Spinal cord (tissue), 10 donors: ENCODE measurements at places on chromosomes 3 and 15. TPM values are rescaled to one million over a fixed set of nuclear protein-coding genes. Genes with fewer than 3 reads are reported as not detected.

The NIPA2 gene
- polyA plus RNA-seq = 58.2 TPM

The CLDN16 gene
- 0.41 TPM for polyA plus RNA-seq

The GOLGA8Q gene
- 3.7 TPM for polyA plus RNA-seq

The OR5K2 gene
- polyA plus RNA-seq = not detected

DNA sequence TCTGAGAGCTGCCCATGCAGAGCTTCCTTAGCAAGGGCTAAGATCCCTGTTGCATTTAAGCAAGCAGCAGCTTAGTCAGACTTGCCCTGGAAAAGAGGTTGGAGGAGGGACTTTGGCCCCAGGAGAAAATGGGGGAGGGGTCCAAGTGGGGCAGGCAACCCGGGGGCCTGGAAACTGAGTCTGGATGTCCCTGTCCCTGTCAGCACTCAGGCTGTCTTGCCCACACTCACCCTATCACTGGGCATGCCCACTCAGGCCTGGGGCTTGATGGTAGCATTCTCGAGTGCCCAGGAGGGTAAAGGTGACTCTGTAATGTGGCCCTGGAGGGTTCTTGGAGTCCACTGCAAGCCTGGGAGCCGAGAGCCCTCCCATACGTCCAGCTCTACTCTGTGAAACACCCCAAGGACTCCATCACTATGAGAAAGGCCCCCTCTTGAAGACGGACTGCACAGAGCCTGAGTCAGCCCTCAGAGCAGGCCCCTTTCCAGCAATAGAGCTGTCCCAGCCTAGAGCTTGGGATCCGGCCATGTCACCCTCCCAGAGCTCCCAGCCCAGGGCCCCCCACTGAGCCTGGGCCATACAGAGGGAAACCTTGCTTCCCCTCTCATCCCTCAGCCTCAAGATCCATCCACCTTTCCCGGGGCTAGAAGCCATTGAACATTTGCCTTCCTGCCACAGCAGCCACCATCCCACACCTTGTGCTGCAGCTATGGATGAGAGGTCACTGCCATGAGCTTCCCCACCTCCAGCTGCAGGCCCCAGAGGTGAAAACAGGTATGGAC is 13.4 kb downstream of the MYL3 start:
- DNase-seq = no peak

DNA sequence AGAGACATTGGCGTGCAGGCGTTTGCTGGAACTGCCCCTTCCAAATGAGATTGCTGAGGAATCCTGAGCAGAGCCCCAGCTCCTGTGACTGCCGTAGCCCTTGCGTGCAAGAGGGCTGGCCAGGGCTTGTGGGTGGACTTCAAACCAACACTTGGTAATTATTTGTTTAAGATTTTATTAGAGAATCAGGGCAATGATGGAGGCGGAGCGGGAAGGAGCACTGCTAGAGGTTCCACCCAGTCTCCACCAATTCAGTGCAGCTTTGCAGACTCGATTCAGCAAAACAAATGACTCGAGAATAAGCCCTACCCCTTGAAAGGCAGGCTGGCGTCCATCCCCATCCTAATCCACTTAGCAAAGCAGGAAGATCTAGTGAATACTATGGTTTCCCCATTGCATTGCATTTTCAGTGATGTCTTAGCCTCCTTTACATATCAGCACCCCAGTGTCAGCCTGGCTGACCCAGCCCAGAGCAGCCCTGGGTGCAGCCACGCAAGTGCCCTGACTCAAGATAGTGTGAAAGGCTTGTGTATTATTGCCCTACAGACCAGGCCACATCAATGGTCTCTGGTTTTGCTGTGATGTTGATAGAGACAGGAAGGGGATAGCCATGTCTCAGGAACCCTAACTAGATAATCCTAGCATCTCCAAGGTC is 26.0 kb downstream of the GLDN start:
- DNase-seq = no peak

The KCNMB2 gene
- polyA plus RNA-seq = 16.5 TPM

The TRPM1 gene
- polyA plus RNA-seq = not detected

The PLOD2 gene
- 61.2 TPM for polyA plus RNA-seq

The ATP13A4 gene
- 53.4 TPM for polyA plus RNA-seq

DNA sequence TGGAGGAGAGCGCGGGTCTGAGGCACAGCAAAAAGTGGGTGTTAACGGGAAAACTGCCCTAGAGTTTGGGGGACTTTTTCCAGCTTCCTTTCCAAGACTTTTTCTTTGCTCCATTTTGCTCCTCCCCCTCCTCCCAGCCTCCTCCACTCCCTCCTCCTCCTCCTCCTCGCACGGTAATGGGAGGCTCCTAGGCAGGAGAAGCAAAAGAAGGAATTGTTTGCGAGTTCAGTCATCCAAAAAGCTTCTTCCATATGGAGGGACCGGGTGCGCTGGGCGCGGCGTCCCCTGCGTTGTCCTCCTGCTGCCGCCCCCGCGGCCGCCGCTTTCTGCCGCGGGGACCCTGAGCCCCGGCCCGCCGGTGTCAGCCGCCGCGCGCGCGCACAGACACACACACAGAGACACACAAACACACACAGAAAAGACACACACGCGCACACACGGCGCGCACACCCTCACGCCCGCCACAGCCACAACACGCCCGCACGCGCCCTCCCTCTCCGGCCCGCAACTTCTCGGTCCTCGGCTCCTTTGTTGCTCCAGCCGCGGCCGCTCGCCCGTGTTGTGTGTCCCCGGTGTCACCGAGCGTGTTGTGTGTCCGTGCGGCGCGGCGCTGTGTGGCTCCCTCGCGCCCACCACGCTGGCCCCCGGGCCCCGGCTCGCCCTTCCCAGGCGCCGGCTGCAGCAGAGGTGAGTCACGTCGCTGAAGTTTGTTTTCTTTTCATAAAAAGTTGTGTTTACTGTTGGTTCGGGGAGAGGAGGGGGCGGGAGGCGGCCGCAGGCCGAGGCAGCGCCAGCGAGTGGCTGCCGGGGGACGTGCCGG is at the start of gene BOC:
Gene BOC, plus strand, starts transcription at position 228 of the 820 bp plus-strand sequence. CDS start 38,246 bp downstream, outside the sequence.
- no peak for DNase-seq

The LDHAL6B gene
- polyA plus RNA-seq = 0.32 TPM

The ALG1L2 gene
- polyA plus RNA-seq = 2.5 TPM
